Suprapubic skin (tissue), 4 donors: ENCODE measurements at places on chromosomes 2 and 18. TPM values are rescaled to one million over a fixed set of nuclear protein-coding genes. Genes with fewer than 3 reads are reported as not detected.

GRCh38 chr2:5695654-5696403 lies 3.6 kb downstream of the SOX11 start:
- no peak for DNase-seq

DNA sequence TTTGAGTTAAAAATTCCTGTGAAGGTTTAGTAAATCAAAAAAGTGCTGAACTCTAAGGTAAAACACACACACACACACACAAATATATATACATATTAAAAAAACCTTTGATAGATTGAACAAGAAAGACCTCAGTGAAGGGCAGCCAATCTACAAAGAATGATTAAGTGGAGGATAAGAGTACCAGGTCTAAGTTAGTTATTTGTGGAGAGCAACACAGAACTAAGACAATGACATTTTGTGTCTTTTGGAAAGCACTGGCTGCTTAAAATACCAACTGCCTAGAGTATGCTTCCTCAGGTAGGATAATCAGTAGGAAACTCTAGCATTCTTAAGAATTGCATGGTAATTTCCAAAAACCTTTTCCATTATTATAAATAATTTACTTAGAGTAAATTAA lies 481.4 kb upstream of the SYT4 start:
- DNase-seq = no peak

- no peak for DNase-seq
Measured at GRCh38 chr2:156005531-156005930, 327.0 kb downstream of the NR4A2 start.

The FTCDNL1 gene
- 2.8 TPM for total RNA-seq

- no peak for DNase-seq
Measured at GRCh38 chr2:45908316-45909170, 257.1 kb downstream of the PRKCE start.

- no peak for DNase-seq
Measured at GRCh38 chr2:151569167-151569566, 159.5 kb downstream of the RIF1 start.

The FEV gene
- total RNA-seq = not detected

DNA sequence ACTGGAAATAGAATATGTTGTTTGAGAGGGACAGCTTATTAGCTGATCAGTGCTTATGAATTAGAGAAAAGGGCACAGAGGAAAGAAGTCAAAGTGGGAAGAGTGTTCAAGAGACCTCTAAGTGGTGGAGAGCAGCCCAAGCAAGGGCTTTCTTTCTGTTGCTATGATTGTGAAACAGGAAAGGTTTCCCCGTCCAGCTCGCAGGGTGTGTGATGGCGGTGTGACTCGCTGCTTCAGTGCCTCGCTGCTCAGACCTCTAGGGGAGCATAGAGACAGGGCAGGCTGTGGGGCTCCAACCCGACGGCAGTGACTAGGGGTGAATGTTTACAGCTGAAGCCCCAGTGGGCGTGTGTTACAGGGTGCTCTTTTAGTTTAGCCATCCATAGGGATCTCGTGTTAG lies 166.5 kb upstream of the COPS8 start:
- no peak for DNase-seq

The PROKR1 gene
- not detected for total RNA-seq

GRCh38 chr2:63875131-63875527 lies 33.4 kb downstream of the UGP2 start:
- no peak for DNase-seq

DNA sequence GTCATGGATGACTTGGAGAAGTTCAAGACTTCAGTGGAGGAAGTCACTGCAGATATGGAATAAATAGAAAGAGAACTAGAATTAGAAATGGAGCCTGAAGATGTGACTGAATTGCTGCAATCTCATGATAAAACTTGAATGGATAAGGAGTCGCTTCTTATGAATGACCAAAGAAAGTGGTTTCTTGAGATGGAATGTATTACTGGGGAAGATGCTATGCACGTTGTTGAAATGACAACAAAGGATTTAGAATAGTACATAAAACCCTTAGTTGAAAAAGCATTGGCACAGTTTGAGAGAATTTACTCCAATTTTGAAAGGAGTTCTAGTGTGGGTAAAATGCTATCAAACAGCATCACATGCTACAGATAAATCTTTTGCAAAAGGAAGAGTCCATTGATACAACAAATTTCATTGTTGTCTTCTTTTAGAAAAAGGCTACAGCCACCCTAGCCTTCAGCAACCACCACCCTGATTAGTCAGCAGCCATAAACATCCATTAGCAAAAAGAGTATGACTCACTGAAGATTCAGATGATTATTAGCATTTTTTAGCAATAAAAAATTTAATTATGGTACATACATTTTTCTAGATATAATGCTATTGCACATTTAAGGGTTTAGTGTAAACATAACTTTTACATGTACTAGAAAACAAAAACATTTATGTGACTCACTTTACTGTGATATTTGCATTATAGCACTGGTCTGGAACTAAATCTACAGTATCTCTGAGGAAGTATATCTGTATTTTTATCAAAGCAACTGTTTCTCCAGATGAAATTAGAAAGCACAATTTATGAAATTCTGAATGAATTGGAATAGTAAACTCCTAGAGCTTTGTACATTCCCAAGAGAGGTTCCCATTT lies 110.5 kb upstream of the TACR1 start:
- DNase-seq = no peak

The GALNT3 gene
- total RNA-seq = 15.1 TPM

DNA sequence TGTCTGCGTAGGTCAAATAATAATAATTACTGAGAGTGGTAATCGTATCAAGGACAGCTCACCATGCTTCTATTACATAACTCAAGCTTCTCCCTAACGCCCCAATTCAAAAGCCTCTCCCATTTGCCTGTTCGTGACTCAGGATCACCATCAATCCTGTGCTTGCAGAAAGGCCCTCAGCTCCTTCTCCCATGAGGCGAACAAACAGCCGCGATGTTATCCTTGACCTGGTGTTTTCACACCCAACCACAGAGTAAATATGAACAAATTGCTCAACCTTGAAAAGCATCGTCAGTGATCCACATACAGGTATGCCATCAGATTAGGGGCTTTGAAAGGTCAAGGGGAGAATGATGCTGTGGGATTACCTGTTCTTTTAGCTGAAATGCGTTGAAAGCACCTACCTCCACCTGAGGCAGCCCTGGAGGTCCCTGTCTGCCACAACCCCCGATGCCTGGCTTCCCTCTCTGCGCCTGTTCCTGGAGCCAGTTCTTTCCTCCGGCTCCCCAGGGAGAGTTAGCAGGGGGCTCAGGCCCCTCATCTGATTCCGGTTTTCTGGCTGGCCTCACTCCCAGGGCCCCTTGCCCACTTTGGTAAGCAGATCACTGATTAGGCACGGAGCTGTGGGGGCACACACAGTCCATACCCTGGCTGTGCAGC lies 39.1 kb upstream of the ODC1 start:
- peak; percentile 56 for DNase-seq

- peak; percentile 78 for DNase-seq
Measured at GRCh38 chr2:190881084-190881597, 520 bp downstream of the GLS start.

The SULT6B1 gene
- total RNA-seq = not detected

The INSIG2 gene
- 6.9 TPM for total RNA-seq

The HRH4 gene
- not detected for total RNA-seq

DNA sequence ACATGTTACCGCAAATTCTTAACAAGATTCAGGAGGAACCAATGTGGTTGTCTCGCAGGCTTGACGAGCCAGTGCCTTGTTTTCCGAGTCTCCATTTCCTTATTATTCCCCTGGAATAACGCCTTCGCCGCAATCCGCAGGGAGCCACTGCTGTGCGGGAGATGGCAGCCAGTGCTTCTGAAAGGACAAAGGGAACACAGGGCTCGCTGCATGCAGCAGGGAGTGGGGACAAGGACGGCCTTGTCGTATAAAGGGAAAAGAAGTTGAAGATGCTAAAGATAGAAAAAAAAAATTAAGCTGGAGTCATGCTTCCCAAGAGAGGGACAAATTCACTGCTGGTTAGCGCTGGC lies 221.4 kb downstream of the NDUFA10 start:
- no peak for DNase-seq

- no peak for DNase-seq
Measured at GRCh38 chr18:59606193-59607077, 90.8 kb downstream of the CCBE1 start.

DNA sequence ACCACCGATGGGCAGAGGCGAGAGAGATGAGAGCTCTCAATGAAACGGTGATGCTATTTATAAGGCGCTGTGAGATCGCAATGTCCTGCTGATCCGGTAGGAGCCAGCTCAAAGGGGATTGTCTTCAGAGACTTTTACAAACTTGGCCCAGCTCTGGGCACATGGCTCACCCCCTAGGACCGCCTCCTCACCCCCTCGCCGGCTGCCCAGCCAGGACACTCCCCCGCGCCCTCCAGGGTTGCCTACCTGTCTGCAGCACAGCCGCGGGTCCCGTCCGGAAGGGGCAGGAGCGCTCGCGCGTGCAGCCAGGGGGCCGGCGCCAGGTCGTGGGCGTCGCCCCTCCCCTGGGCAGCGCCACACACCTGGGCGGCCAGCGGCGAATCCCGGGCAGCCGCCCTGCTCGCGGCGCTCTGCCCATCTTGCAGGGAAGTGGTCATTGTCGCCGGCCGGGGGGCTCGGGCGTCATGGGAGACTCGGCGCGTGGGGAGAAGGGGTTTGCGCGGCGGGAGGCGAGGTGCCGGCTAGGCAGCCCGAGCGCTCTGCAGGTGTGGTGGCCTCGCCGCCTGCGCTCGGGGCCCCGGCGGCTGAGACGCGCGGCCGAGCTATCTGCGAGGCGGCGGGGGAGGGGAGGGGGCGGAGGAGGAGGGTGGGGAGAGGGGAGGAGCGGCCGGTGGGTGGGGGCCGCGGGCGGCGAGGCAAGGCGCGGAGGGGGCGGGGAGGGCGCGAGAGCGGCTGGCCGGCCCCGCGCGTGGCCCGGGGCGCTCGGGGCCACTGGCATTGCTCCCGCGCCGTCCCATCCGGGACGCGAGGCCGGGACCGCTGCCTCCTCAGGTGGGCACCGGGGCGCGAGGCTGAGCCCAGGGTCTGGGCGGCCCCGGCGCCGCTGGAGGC lies at the start of gene GRB14:
Gene GRB14 (minus strand): TSS at position 610 of the 891 bp plus-strand sequence. CDS start 173 bp downstream, at position 437.
- DNase-seq = no peak

DNA sequence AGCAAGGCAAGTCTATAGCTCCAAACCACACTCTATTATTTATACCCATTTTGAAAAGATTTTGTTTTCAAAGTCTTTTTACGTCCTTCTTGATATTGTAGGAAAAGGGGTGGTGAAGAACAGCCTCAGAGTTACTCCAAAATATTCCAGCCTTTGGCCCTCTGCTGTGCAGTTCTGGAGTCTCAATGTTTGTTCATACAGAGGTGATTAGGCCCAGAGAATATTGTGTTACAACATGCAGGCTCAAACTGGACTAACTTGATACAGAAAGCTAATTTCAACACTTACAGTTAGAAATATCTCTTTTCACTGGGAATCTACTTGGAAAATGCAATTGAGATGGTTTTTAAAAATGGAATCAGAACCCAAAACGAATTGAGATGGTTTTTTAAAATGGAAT lies 40.4 kb upstream of the SLC25A52 start:
- no peak for DNase-seq

The SLC38A11 gene
- not detected for total RNA-seq

GRCh38 chr2:219277703-219278654 lies 1.2 kb upstream of the DNAJB2 start:
- peak; percentile 91 for DNase-seq

The RBM44 gene
- 1.1 TPM for total RNA-seq

GRCh38 chr2:26564121-26564644 lies 77.0 kb downstream of the CIB4 start:
- peak; percentile 17 for DNase-seq

DNA sequence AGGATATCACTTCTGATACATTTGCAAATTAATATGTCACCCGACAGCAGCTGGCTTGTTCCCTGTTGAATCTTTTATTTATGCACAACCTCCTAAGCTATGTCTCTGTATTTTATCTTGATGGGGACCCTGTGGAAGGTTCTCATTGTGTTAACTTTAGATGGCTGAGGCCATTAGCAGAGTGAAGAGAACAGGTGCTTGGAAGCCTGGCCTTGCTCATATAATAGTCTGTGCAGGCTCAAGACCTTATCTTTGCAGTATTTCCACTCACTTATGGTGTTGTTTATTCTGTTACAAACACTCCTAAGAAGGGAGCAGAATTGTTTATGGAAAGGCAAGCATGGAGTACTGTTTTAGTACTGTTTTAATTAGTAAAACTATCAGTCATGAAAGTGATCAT lies 107.6 kb downstream of the SETBP1 start:
- DNase-seq = no peak

- no peak for DNase-seq
Measured at GRCh38 chr18:27769152-27769551, 407.8 kb downstream of the CDH2 start.

GRCh38 chr2:174158003-174158402 lies 90.3 kb downstream of the OLA1 start:
- no peak for DNase-seq

The KIAA1328 gene
- 14.5 TPM for total RNA-seq
